Neural crest cell (in vitro differentiated cells): ENCODE measurements at places on chromosomes 1 and 21. TPM values are rescaled to one million over a fixed set of nuclear protein-coding genes. Genes with fewer than 3 reads are reported as not detected.
A peak's percentile ranks its signal among the peaks of the same experiment; 100 is the strongest.

Gene CR2
- not detected in 2 replicates for total RNA-seq

- no peak for DNase-seq
- no peak overlapping the region for H3K4me3 ChIP-seq
- H3K27ac ChIP-seq, result no peak overlapping the region
Observed at GRCh38 chr1:206899717-206900116, 2.5 kb downstream of the IL24 start.

DNA sequence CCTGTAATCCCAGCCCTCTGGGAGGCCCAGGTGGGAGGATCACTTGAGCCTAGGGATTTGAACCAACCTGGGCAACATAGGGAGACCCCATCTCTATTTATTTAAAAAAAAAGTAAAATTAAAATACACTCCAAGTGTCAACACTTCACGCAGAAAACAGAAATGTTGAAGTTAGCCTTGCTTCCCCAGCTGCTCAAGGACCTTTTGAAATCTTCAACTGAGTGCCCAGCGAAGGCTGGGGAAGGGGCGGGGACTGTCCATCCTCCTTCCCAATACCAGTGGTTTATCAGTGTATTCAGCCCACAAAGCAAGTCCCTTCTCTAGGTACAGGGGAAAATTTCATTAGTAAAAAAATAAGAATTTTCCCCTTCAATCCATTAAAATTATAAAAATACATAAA lies 2.2 kb upstream of the DNAJC28 start:
- H3K4me1 ChIP-seq, result peaks cover 12% of the 10 kb centered on the region
- DNase-seq, result no peak
- H3K36me3 ChIP-seq, result no peaks in the 10 kb centered on the region
- H3K4me3 ChIP-seq, result peak overlapping the region; percentile 81
- peaks cover 12% of the 10 kb centered on the region for H3K27me3 ChIP-seq
- H3K27ac ChIP-seq, result no peak overlapping the region

GRCh38 chr1:158681606-158682005 lies 4.9 kb downstream of the SPTA1 start:
- H3K36me3 ChIP-seq, result no peaks in the 10 kb centered on the region
- H3K4me3 ChIP-seq, result no peak overlapping the region
- DNase-seq, result no peak
- H3K27me3 ChIP-seq, result peaks cover 32% of the 10 kb centered on the region
- H3K4me1 ChIP-seq, result no peaks in the 10 kb centered on the region

DNA sequence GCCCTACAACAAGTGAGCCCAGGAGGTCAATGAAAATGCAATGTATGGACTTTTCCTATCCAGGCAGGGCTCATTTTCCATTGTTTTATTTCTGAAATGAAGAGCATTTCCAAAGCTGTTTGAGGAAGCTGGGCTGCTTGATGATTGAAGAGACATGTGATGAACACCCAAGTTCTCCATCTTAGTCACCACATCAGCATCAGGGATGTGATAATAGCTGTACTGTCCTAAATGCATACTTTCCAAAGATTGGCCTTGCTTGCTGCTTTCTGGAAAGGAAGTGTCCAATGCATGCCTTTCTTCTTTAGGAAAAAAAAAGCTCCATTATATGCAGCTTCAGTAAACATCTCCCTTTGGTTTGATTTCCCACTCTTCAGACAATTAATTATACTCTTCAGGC lies 425.9 kb upstream of the RUNX1 start:
- no peak overlapping the region for H3K4me3 ChIP-seq
- H3K36me3 ChIP-seq, result no peaks in the 10 kb centered on the region
- no peak for DNase-seq
- no peaks in the 10 kb centered on the region for H3K27me3 ChIP-seq
- H3K27ac ChIP-seq, result no peak overlapping the region
- no peaks in the 10 kb centered on the region for H3K4me1 ChIP-seq

Gene PRAMEF1
- total RNA-seq, result not detected in 2 replicates

DNA sequence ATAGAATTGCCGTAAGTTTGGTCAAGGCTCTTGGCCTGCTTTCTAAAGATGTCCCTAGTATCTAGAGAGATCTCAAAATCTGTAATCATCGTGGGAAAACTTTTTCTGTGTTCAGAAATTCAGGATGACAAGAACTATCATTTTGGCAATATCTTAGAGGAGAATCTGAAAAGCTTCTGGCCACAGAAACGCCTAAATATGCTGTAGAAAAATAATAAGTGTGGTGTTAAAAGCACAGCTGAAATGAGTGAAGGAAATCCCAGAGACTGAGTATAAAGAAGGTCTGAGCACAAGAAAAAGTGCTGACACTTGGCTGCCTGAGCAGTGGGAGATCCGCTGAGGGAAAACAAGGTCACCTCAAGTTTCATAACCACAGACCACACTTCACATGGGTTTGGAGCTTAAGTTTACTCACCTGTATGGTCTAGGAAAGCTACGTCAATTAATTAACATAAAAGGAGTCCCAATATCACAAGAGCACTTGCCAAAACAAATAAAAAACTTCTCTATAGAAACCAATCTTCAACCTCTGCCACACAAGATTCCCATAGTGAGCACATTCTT lies 235.2 kb upstream of the IRF2BP2 start:
- H3K4me1 ChIP-seq, result peaks cover 21% of the 10 kb centered on the region
- peaks cover 2% of the 10 kb centered on the region for H3K36me3 ChIP-seq
- no peak overlapping the region for H3K27ac ChIP-seq
- DNase-seq, result no peak

DNA sequence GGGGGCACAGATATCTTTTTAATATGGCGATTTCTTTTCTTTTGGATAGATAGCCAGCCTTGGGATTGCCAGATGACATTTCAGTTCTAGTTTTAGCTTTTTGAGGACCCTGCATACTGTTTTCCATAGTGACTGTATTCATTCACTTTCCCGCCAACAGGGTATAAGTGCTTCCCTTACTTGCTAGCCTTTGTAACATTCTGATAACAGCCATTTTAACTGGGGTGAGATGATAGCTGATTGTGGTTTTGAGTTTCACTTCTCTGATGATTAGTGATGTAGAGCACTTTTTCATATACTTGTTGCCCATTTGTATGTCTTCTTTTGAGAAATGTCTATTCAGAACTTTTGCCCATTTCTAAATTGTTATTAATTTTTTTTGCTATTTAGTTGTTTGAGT lies 151.9 kb downstream of the NTPCR start:
- no peaks in the 10 kb centered on the region for H3K4me1 ChIP-seq
- H3K27me3 ChIP-seq, result no peaks in the 10 kb centered on the region
- no peak overlapping the region for H3K4me3 ChIP-seq
- peaks cover 2% of the 10 kb centered on the region for H3K36me3 ChIP-seq
- DNase-seq, result no peak
- H3K27ac ChIP-seq, result no peak overlapping the region

DNA sequence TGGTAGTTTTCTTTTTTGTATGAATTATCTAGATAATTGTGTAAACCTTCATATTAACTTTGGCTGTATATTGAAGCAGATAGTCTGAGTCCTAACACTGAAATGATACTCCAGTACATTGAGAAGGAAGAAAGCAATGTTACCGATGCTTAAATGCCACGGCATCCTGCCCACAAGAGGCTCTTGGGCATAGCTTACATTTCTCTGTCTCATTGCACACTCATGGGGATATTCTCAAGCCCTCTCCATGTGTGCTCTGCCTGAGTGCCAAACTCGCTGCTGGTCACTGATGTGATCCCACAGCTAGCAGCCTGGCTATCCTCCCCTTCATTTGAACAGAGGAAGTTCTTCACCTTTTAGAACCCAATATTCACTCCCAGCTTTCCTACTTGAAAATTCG lies 179.4 kb downstream of the TGFB2 start:
- no peak overlapping the region for H3K27ac ChIP-seq
- peaks cover 4% of the 10 kb centered on the region for H3K4me1 ChIP-seq
- no peak for DNase-seq
- H3K4me3 ChIP-seq, result no peak overlapping the region
- H3K27me3 ChIP-seq, result no peaks in the 10 kb centered on the region

Gene GLIS1
- total RNA-seq, result not detected in 2 replicates

- H3K36me3 ChIP-seq, result no peaks in the 10 kb centered on the region
- peaks cover 4% of the 10 kb centered on the region for H3K4me1 ChIP-seq
- no peak overlapping the region for H3K4me3 ChIP-seq
- H3K27me3 ChIP-seq, result peaks cover 8% of the 10 kb centered on the region
Observed at GRCh38 chr1:30695439-30695841, 27.9 kb downstream of the MATN1 start.

DNA sequence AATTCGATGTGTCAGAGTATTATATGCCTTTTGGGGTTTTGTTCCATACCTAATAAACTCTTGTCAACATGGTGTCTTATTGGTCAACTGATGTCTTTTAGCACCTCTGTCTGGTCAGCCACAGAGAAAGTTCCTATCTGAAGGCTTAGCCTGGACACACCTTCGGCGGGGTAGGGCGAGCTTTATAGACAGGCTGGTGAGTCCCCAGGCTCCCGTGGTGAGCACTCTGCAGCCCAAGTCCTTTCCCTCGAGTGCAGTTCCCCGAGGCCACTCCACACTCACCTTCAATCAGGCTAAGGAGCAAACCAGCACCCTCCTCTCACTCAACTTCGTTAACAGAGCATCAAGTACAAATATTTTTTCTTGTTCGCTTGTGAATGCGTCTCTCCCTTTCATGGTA lies 133.9 kb downstream of the ATG4C start:
- no peaks in the 10 kb centered on the region for H3K36me3 ChIP-seq
- H3K4me3 ChIP-seq, result no peak overlapping the region
- peaks cover 9% of the 10 kb centered on the region for H3K27me3 ChIP-seq
- DNase-seq, result no peak

DNA sequence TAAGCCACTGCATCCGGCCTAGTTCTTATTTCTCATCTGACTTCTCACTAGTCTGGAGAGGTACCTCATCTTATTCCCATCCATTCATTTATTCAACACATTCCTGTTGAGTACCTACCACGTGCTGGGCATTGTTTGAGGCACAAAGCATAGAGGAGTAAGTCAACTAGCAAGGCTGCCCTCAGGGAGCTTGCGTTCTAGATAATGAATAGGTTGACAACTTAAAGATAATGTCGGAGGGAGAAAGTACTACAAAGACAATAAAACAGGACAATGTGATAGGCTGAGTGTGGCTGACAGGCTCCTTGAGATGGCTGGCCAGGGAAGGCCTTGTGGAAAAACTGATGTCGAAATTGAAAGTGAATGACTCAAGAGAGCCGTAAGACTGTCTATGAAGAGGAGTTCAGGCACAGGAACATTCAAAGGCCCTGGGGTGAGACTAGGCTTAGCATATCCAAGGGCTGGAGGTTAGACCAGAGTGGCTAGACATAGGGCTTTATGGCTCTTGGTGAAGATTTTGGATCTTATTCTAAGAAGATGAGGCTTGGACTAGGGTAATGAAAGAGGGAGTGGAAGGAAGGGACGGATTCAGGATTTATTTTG lies 18.3 kb downstream of the SPATA21 start:
- no peak overlapping the region for H3K27ac ChIP-seq
- no peaks in the 10 kb centered on the region for H3K36me3 ChIP-seq
- H3K4me1 ChIP-seq, result peaks cover 6% of the 10 kb centered on the region
- H3K27me3 ChIP-seq, result peaks cover 14% of the 10 kb centered on the region
- no peak overlapping the region for H3K4me3 ChIP-seq

Gene CD101
- 3.7 and 4.3 TPM in 2 replicates for total RNA-seq

DNA sequence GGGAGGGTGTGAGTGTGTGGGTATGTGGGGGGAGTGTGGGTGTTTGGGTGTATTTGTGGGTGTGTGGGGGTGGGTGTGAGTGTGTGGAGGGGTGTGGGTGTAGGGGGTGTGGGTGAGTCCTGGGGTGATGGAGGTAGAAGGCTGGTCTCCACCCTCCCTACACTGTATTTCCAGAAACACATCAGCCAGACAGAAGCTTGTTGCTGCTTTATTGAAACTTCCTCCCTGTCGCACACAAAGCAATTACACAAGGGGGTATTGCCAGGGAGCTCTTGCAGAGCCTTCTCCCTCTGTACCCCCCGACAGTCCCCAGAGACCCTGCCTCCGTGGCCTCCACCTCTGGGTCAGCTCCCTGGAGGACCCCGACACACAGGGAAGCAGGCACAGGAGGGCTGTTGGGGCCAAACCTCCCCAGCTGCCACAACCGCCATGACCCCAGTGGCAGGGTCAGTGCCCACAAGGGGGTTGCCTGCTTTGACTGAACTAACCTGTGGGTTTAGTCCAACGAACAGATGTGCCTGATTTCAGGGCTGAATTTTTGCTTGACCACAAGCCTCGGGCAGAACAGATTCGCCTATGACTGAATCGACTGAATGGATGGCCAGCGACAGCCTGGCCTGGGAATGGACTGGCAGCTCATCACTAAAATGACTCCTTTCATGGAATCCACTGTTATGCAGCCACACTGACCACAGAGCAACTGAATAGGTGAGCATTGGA lies 9.1 kb upstream of the MATN1 start:
- H3K4me1 ChIP-seq, result peaks cover 52% of the 10 kb centered on the region
- peak overlapping the region; percentile 94 for H3K27ac ChIP-seq
- H3K27me3 ChIP-seq, result no peaks in the 10 kb centered on the region
- H3K36me3 ChIP-seq, result no peaks in the 10 kb centered on the region

Gene CD53
- total RNA-seq, result not detected in 2 replicates

DNA sequence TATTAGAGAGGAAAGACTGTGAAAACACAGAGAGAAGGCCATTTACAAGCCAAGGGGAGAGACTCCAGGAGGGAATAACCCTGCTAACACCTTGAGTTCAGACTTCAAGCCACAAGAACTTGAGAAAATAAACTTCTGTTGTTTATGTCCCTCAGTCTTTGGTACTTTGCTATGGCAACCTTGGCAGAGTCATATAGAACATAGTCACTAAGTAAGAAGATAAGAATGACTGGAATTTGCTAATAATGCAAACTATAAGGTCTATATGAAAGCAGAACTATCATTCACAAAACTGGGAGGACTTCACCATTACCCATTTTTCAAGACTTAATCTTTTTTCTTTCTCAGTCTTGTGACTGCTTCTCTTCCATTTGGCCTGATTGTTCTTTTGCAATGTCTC lies 767.3 kb upstream of the ADAMTS5 start:
- no peaks in the 10 kb centered on the region for H3K4me1 ChIP-seq
- H3K36me3 ChIP-seq, result peaks cover 3% of the 10 kb centered on the region
- no peak overlapping the region for H3K27ac ChIP-seq
- no peak overlapping the region for H3K4me3 ChIP-seq
- no peak for DNase-seq

- peaks cover 4% of the 10 kb centered on the region for H3K27me3 ChIP-seq
- peaks cover 49% of the 10 kb centered on the region for H3K4me1 ChIP-seq
- no peak for DNase-seq
- no peak overlapping the region for H3K4me3 ChIP-seq
- H3K36me3 ChIP-seq, result no peaks in the 10 kb centered on the region
Observed at GRCh38 chr1:38071312-38072256, 25.0 kb upstream of the POU3F1 start.

- H3K4me1 ChIP-seq, result no peaks in the 10 kb centered on the region
- H3K27me3 ChIP-seq, result peaks cover 8% of the 10 kb centered on the region
- no peak for DNase-seq
- no peak overlapping the region for H3K27ac ChIP-seq
Observed at GRCh38 chr1:160436966-160437365, 36.6 kb downstream of the VANGL2 start.

Gene IFFO2
- total RNA-seq, result 9.8 and 9.9 TPM in 2 replicates

DNA sequence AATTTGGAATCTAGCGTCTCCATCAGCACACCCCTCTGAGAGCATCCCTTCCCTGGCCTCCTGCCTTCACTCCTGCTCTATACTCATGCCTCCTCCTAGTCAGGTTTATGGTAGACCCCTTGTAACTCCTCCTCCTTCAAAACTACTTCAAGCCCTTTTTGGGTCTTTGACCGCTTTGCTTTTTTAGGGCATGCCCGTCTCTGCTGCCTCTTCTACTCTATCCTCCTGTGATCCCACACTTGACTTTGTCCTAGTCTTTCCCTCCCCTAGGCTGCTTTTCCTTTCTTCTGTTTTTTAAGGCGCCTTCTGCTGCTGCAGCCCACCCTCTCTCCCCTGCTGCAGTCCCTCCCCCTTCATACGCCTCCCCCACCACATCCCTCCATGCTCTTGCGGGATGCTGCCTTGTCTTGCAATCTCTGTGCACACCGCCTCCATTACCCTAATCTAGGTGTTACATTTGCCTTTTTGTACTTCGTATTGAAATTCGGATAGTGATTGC lies 1.5 kb downstream of the SNX27 start:
- H3K4me1 ChIP-seq, result peaks cover 31% of the 10 kb centered on the region
- H3K4me3 ChIP-seq, result peak overlapping the region; percentile 98
- H3K27me3 ChIP-seq, result no peaks in the 10 kb centered on the region
- H3K36me3 ChIP-seq, result peaks cover 4% of the 10 kb centered on the region
- H3K27ac ChIP-seq, result peak overlapping the region; percentile 85
- DNase-seq, result no peak
